HS-5 (cell line): ENCODE measurements at places on chromosomes 12 and 14.

DNA sequence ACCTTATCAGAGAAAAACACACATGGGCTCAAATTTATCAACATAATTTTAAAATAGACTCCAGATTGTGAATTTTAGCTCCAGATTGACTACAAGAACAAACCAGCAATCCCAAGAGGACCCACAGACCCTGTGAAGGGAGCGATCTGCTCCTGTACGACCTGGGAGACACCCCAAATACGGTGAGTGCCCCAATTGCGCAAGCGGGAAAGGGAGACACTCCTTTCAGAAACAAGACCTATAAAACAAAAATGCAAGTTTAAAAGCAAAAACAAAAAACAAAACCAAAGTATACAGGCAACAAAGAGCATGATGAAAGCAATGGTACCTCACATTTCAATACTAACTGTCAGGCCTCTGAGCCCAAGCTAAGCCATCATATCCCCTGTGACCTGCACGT is 32.1 kb downstream of the DNAI7 start:
- DNase-seq = no peak

GRCh38 chr12:3950714-3951320 is 77.6 kb upstream of the PARP11 start:
- no peak for DNase-seq

GRCh38 chr12:49874142-49874897 is 29.4 kb downstream of the FAIM2 start:
- DNase-seq = no peak

DNA sequence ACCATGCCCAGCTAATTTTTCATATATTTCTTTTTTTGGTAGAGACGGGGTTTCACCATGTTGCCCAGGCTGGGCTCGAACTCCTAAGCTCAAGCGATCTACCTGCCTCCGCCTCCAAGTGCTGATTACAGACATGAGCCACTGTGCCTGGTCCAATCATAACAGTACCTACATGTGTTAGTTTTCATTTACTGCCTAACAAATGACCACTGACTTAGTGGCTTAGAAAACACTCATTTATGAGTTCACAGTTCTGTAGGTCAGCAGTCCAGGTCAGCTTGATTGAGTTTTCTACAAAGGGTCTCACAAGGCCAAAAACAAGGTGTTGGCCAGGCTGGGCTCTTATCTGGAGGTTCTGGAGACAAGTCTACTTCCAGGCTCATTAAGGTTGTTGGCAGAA is 60.6 kb downstream of the RNFT2 start:
- no peak for DNase-seq

GRCh38 chr12:26576266-26576665 is 256.7 kb downstream of the ITPR2 start:
- no peak for DNase-seq

- DNase-seq = no peak
These were observed 2.0 kb upstream of the CCDC63 start for GRCh38 chr12:110844551-110845338.

GRCh38 chr14:75720116-75720515 is 59.1 kb downstream of the TTLL5 start:
- DNase-seq = no peak

DNA sequence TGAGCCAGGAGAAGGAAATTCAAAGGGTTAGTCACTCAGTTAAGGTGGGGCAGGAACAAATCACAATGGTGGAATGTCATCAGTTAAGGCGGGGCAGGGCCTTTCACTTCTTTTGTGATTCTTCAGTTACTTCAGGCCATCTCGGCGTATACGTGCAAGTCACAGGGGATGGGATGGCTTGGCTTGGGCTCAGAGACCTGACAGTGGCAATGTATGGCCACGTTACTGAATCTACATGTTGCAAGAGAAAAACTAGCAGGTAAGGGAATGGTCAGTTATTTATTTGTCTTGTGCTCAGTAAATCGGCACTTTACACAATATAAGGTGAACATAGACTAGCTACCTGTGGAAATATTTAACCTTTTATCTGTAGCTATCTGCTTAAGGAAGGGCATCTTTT is 11.9 kb downstream of the SLCO1B3 start:
- DNase-seq = no peak
